Retina (tissue), 1 donor: ENCODE measurements at places on chromosomes 3 and 15.

GRCh38 chr15:51619331-51620035, 3.1 kb downstream of the DMXL2 start:
- no peak for DNase-seq

GRCh38 chr3:178623666-178624255, 87.5 kb downstream of the KCNMB2 start:
- no peak for DNase-seq

GRCh38 chr3:54421943-54422342, 299.6 kb downstream of the CACNA2D3 start:
- DNase-seq = no peak

GRCh38 chr3:38800511-38800910, 15.5 kb downstream of the SCN10A start:
- DNase-seq = no peak

GRCh38 chr15:77535845-77536244, 96.9 kb downstream of the LINGO1 start:
- no peak for DNase-seq

- no peak for DNase-seq
Observed at GRCh38 chr3:125213364-125213755, 812 bp upstream of the SLC12A8 start.

GRCh38 chr3:33083958-33084357, 13.0 kb downstream of the GLB1 start:
- DNase-seq = no peak

DNA sequence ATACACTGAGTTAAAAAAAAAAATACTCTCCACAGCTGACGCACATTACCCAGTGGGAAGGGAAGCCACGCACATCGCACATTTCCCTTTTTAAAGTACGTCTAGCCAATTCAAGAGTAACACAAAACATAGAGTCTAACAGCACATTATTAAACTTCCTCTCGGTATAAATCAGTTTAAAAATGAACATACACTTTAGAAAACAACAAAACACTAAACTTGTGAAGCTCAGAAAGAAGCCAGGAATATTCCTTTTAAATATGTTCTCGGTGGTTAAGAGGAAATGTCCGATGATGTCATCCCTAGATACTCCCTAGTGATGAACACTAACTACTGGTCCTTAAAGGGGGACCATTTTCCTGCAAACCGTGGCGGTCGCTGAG, 721 bp downstream of the MYEF2 start:
- peak; percentile 91 for DNase-seq

DNA sequence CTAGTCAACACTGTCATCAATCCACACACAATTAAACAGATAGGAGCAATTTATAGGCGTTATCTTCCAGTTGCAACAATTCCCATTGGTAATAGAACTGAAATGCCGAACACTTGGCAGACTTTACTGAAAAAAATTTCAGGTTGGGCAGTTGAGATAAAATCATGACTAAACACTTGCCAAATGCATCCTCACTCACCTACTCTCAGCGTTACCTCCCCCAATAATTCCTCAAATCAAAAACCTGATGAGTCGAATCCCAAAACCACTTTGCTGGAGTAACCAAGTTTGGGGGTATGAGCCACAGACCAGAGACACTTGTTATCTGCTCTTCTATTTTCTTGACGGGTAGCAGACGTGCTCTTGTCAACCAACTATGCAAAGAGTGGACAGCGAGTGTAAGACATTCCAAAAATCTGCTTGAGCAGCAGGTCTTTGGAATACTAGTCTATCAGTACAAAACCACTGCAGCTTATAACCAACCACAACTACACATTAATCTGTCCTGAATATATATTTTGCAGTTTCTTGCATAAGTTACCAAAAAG, 30.3 kb downstream of the PPP1R2 start:
- no peak for DNase-seq

DNA sequence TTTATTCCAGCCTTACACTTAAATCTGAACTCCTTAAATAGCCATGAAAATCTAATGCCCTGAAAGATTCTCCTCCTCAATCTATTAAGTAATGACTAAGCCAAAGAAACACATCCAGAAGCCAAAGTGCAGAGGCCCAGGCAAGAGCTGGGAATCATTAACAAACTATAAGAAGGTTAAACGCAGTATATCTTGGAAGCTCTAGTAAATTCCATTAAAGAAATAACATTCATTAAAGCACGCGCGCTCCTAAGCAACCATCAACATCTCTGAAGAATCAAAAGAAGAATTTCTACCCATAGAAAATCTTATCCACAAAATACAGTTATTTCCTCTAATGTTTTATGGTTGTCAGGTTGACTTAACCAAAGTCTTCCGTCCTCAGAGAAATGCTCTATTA, 29.5 kb downstream of the MB21D2 start:
- DNase-seq = no peak

GRCh38 chr3:187521546-187521945, 148.6 kb downstream of the SST start:
- no peak for DNase-seq

- no peak for DNase-seq
Observed at GRCh38 chr3:114319453-114319852, 25.6 kb downstream of the TIGIT start.

DNA sequence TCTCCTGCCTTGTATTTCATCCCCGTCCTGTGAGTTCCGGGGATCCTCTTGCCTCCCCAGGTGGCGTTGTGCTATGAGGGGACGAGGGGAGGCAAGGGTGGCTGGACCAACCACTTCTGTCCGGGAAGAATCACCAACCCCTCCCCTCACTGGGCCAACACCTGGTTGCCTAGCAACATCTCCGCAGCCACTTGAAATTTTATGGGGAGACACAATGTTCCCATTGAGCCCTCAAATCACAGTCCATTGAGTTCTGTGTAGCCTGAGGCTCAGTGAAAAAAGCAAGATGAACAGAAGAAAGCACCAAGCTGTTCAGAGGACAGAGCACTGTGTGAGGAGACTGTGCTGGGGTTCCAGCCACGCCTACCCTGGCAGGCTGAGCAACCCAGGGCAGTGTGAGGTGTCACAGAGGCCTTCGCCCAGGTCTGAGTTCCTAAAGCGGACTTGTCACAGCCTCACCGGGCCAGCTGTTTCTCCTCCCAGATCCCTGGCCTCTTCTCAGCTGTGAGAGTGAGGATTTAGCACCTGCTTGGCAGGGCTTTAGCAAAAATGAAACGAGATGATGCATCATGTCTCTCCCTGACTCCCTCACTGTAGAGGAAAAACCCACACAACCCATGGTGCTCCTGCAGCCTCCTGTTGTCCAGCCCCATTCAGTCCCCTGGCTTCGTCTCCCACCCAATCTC, 76.8 kb downstream of the ATP2B2 start:
- no peak for DNase-seq

DNA sequence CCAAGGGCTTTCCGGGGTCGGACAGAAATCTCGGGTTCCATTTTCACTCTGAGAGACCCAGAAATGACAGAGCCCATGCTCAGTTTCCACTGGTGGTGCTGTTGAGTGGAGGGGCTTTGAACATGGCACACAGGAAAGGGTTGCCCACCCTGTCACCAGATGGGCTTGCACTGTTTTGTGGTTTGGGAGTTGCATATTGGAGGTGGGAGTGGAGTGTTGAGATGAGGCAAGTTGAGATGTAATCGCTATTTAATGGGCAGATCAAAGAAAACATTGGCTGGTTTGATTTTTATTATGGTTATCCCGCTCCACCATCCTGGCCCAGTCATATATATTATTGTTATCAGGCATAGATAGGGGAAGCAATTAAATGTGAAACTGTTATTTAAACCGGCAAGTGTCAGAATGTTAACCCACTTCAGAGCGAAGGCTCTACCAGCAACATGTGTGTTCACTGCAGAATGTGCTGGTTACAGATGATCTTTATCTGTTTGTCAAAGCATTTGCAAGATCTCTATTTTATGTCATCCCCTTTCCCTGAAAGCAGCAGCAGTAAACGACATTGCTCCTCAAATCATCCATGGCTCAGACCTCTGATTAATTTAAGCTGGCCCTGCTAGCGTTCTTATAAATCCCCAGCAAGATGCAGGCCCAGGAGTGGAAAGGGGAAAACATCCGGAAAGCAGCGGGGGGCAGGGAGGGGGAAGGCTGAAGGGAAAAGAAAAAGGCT, 58.3 kb upstream of the TSEN2 start:
- DNase-seq = peak; percentile 19

DNA sequence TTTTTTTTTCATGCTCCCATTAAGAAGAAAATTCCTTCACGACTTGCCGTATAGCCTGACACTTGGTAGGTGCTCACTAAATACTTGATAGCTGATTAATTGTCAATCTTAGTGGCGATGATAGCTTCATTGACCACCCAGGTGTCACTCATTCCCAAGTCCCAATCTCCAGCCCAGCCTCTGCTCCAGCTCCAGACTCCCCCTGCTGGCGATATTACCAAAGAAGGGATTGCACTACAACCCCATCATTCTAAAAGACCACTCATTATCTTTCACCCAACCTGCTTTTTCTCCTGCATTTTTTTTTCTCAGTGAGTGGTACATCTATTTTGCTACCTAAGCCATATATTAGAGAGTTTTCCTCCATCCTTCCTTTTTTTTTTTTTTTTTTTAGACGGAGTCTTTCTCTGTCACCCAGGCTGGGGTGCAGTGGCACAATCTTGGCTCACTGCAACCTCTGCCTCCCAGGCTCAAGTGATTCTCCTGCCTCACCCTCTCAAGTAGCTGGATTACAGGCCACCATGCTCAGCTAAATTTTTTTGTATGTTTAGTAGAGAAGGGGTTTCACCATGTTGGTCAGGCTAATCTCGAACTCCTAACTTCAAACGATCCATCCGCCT, 19.5 kb upstream of the COMMD2 start:
- peak; percentile 47 for DNase-seq

DNA sequence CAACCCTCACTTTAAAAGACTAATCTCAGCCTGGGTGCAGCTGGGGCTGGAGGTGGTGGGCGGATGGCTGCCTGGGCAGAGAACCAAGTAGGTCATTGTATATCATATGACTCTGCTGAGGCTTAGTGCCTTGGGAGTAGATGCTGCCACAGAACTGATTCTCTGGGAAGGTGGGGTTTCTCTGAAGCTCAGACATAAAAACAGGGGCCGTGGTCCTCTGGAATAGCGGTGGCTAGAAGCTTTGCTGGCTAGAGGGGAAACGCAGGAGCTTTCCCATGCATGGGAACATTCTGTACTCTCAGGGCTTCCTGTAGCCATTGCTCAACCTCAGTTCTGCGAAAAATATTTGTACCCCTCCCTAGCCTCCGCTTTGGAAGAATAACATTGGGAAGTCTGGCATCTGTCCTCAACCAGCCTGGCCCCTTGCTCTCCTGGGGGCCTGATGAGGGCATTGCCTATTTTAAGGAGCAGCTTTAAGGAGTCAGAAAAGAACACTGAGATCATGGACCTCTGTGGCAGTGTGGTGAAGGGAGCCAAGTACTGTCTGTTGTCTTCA, 14.7 kb downstream of the TIMP4 start:
- DNase-seq = no peak

DNA sequence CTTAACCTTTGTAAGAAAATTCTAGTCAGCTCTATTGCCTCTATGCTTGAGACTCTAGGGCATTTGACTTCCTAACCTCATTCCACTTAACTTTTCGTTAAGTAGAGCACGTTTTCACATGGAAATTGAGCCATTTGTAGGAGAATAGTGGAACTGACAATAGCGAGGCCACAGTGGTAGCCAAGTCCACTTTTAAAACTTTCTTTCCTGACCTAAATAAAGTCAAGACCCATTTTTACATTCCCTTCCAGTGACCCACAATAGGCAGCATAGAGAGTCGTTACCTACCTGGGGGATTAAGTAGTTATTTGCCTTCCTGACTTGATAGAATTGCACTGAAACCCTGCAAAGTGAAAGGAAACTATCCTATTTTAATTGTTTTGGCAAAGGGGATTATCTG, 386.0 kb upstream of the NECTIN3 start:
- DNase-seq = no peak

DNA sequence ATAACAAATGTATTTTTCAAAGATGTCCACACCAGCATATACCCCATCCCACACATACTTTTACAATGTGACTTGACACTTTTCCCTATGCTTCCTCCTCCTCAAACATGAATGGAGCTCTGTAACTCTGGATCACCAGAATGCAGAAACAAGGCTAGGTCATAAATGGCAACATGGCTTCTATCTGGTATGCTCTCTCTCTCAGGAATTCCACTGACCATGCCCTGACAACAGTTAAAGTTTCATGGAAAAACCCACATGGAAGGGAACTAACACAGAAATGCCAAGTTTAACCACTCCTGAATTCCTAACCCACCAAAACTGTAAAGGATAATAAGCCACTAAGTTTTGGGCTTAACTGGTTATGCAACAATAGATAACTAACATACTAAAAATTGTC, 19.9 kb downstream of the MYO9A start:
- no peak for DNase-seq

DNA sequence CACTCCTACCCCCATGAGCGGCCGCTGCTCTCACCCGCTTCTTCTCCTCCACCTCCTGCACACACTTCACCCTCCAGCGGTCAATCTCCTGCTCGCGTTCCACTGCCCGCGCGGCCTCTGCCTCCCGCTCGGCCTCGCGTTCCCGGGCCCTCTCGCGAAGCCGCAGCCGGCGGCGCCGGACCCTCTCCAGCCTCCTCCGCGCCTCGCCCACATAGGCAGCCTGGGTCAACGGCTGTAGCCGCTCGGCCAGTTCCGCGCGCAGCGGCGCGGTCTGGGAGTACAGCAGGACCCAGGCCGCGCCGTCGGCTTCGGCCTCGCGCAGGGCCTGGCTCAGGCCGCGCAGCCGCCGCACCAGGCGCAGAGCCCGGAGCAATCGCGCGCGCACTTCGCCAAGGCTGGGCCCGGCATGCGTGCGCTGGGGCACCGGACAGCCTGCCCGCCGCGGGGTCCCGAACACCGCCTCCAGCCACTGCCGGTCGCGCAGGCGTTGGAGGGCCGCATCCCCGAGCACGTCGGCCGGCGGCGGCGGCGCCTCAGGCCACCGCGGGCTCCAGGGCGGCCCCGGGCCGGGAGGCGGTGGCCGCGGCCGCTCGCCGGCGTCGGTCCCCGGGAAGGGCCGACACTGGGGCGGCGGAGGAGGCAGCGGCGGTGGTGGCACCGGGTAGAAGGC, 595 bp downstream of the PDCD7 start:
- peak; percentile 77 for DNase-seq

- DNase-seq = no peak
Observed at GRCh38 chr15:89174476-89174875, 46.9 kb downstream of the RLBP1 start.

DNA sequence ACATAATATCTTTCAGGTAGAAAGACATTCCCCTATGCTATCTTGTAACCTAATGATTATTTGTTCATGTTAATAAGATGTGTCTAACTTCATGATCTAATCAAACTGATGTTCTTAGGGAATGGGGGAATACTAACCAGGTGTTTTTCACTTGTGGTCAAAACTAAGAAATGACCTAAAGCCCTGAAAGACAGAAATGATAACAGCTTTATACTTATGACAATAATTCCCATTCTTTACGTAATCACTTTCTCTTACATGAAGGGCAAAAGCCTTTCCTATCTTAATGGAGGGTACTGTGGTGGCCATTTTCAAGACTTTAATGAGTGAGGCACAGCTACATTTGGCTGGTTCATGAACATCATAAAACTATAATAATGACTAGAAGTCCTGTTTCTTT, 33.9 kb upstream of the MEIS2 start:
- no peak for DNase-seq

GRCh38 chr15:57919754-57920153, 145.8 kb downstream of the ALDH1A2 start:
- DNase-seq = no peak

GRCh38 chr3:36941658-36942057, 3.2 kb downstream of the TRANK1 start:
- no peak for DNase-seq

- DNase-seq = no peak
Observed at GRCh38 chr3:64693031-64693430, 5.2 kb upstream of the ADAMTS9 start.

GRCh38 chr15:98018761-98019351, 58.4 kb downstream of the ARRDC4 start:
- no peak for DNase-seq

GRCh38 chr15:33392453-33392852, 81.7 kb downstream of the RYR3 start:
- DNase-seq = no peak
